ENCODE measurements at places on chromosomes 2 and 18.

- no peak for DNase-seq
Measured at GRCh38 chr2:232538671-232539070, 821 bp upstream of the CHRNG start.

DNA sequence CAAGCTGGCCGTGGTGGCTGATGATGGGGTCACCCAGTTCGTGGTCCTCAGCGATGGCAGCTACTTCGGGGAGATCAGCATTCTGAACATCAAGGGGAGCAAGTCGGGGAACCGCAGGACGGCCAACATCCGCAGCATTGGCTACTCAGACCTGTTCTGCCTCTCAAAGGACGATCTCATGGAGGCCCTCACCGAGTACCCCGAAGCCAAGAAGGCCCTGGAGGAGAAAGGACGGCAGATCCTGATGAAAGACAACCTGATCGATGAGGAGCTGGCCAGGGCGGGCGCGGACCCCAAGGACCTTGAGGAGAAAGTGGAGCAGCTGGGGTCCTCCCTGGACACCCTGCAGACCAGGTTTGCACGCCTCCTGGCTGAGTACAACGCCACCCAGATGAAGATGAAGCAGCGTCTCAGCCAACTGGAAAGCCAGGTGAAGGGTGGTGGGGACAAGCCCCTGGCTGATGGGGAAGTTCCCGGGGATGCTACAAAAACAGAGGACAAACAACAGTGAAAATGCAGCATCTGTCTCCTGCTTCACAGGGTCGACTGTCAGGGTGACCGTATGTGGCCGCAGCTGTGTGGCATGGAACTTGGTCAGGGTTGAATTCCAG, 47.8 kb upstream of the INPP4A start:
- no peak for DNase-seq

DNA sequence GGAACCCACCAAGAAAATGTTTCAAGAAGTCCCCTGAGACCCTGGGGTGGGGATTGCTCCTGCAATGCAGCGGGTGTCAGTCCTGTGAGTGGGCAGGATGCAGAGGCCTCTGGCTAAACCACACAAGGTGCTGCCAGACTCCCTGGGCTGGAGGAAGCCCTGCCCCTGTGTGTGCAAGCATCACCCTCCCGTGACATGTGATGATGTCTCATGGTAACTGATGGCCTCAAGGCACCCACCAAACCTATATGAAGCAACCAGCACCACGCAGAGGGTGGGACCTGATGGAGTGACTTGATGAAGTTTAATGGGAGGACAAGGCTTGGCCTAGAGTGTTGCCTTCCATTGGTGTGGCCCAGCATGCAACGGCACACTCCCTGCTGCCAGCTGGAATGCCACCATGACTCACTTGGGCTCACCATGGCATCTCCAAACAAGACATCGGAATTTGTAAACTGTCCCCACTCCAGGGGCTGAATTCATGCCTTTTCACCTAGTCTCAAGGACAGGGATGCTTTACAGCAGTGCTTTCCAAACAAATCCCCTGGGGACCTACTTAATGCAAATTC, 8.7 kb upstream of the SLC14A1 start:
- DNase-seq: no peak

GRCh38 chr2:212908682-212909435, 242.6 kb downstream of the IKZF2 start:
- no peak for DNase-seq

GRCh38 chr2:147739508-147739907, 105.3 kb upstream of the ACVR2A start:
- no peak for DNase-seq

DNA sequence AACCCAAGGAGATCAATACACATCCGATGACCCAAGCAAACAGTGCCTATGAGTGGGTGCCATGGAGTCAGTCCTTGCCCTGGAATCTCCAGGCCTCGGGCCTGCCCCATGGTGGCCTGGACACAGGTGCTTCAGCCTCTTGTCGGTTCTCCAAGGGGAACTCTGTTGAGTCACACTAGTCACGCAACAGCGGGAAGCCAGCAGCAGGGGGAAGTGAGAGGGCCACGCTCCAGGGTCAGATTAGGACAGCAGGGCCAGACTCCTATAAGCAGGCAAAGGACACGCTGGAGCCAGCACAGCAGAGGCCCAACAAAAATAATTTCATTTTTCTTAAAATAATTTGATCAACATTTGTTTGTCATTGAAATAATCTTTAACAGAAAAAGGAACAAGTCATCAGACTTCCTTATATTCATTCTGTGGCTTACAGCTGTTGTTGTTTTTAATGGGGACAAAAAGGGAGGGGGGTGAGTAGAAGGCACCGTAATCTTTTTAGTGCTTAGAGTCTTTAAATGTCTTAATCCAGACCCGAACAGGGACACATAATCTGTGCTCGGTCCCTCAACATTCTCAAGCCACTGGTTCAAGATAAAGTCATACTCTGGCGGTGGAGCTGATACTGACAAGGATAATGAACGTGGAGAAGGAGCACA, 16.4 kb upstream of the ARMC9 start:
- peak; percentile 89 for DNase-seq

DNA sequence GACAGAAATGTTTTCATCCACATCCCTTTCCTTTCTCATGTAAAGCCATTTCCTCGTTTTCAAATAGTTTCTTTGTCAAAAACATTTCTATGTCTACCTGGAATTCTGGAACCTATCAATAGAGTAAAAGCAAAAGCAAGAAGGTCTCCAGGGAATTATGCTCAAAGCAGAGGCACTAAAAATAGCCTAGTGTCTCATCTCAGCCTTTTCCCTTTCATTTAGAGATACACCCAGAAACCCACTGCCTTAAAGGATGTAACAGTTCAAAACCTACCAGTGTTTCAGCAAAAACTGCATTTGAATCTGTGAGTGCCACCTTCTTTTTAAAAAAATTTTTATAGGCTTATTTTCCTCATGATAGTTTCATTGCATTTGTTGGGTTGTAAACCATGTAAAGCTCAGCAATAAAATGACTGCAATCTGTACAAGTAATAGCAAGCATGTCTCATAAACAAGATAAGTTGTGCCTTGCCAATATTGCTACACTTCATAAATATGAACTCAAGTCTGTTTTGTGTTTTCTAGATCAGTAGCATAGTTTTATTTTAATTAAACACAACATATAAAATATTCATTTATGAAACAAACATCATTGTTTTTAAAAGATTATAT, 927.3 kb upstream of the ACVR2A start:
- DNase-seq: no peak

DNA sequence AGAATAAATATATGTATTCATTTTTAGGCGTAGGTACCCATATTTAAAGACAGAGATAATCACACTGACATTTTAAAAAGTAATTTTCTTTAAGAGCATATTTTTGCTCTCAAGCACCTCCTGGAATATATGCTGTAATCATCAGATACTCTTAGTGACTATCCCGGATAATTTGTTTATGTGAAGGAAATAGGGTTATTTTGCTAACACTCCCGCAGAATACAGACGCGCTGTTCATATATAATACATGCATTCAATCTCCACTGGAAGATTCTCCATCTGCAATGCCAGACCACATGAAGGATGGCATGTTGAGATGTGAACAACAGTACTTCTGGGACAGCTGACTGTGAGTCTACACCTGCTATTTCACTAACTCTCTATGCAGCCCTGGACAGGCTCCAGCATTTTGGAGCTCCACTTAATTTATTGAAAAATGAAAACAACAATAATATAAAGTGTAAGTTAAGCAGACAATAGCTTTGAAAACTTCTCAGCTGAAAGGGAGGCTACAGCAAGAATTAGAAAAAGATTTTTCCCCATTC, 430.6 kb downstream of the TMX3 start:
- no peak for DNase-seq

GRCh38 chr2:126700677-126701076, 44.7 kb downstream of the GYPC start:
- no peak for DNase-seq

DNA sequence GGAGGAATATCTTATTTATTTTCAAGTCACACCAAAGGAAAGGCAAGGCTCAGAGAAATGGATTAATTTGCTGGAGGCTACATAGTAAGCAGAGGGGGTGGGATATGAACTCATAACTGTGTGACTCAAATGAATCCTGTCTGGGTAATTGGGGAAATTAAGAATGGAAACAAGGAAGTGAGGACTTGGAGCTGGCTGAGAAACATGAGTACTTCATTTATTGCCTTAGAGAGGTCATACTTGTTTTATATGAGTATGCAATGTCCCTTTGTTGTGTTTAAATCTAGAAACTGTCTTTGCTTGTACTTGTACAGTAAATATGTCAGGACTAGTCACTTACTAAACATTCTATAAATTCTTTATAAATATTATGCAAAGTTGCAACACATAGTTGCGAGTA, 2166.7 kb upstream of the PIK3C3 start:
- DNase-seq: no peak

DNA sequence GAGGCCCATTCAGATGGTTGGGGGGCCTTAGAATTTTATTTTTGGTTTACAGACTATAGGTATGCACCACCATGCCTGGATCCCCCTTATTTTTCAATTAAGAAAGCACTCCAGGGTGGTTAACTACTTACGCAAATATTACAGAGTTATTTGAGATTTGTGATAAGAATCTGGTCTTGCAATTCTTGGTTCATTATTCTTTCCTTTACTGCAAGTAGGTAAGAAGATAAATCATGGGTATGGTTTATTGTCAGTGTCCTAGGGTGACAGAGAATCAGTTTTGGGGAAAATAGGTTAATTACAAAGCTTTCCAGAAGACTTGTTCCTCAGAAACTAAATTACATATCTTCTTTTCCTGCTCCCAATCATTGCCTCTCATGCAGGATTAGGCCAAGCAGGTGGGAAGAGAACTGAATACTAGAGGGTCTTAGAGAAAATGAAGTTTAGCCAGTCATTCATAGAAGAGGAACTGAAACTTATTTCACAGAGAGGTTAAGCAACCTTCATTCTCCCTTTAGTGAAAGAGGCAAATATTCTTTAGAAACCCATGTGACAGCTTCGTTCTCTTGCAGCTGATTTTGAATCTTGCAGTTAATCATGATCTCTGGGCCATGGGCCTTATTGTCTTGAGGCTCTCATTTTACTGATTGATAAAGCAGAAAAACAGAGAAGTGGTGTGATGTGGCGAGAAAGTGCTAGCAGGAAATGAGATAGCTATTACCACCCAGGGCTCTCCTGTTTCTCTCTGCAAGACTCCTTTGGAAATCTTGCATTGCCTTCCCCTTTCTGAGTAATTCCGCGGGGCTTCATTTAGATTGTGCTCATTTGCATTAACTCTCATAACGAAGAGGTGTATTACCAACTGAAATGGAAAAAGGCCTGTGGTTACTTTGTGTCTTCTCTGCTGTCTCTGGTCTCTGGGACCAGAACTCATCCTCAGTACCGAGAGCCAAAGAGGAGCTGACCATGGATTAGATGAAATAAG, 44.8 kb upstream of the ARHGAP25 start:
- DNase-seq: no peak

- DNase-seq: no peak
Measured at GRCh38 chr18:42275138-42275535, 320.1 kb downstream of the PIK3C3 start.

DNA sequence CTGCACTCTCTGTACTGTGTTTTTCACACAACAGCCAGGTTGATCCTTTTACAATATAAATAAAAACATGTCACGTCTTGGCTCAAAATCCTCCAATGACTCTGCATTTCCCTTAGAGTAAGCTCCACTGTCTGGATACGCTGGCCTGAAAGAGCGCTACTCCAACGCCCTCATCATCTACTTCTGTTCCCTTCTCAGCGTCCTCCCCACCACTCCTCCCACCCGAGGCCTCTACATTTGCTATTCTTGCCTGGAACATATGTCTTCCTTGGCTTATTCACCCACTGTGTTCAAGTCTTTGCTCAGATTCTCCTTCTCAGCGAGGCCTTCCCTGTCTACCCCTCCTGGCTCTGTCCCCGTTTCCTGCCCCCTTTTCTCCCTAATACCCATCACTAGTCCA, 37.6 kb downstream of the EPB41L3 start:
- DNase-seq: no peak

GRCh38 chr2:122203523-122203922, 448.1 kb downstream of the TSN start:
- no peak for DNase-seq

DNA sequence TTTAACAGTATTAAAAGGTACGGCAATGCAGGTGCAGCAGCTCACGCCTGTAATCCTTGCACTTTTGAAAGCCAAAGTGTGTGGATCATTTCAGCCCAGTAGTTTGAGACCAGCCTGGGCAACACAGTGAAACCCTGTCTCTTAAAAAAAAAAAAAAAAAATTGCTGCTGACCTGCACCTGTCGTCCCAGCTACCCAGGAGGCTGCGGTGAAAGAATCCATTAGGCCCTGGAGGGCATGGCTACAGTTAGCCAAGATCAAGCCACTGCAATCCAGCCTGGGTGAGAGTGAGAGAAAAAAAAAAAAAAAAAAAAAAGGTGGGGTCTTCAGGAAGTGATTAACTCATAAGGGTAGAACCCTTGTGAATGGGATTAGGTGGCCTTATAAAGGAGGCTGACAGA, 12.8 kb downstream of the CUL3 start:
- no peak for DNase-seq

DNA sequence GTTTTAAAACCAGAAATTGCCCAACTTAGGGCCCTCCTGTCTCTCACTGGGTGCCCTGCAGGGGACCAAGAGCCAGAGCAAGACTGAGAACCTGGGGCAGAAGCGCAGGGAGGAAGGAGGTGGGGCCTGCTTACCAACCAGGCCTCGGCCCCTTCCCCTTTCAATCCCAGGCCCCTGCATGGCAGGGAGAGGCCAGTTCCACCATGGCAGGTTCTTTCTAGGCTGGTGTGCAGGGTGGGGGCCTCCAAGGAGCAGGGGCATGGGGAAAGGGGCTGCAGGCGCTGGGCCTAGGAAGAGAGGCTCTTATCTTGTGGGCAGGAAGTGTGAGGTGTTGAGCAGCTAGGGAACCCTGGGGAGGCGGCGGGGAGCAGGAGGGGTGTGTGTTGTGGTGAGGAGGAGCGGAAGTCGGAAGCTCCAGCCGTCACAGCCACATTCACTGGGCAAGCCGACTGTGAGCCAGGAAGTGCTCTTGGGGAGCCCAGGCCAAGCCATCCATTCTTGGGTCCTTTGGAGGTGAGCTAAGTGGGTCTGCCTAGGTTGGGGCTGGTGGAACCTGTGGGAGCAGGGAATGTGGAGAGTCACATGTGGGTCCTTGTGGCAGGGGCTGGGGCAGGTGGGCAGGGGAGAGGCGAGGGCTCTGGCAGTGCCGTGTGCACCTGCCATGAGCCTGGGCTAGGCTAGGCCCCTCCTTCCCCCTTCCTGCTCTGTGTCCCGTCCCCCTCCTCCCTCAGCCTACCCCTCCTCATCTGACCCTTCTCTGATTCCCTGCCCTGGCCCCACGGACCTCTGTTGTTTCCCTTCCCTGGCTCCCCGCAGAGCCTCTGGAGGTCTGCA, at the start of gene PSD4:
Gene PSD4, plus strand, starts transcription at position 430 of the 834 bp plus-strand sequence. CDS start 8,486 bp downstream, outside the sequence.
- DNase-seq: no peak

DNA sequence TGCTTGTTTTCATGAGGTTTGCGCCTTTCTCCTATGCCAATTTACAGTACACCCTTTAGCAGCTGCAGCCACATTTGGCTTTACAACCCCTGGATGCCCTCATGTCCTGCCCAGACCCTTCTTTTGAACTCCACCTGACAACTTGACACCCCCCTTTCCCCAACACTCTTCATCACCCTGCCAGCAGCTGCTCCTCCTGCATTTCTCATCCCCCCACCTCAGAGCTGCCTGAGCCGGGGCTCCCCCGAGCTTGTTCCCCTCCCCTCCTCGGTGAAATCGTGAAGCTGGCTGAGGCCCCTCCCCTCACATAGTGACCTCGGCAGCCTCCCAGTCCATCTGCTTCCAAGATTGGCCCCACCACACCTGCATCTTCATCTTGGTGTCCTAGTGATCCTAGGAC, 40.5 kb downstream of the LRRFIP1 start:
- peak; percentile 30 for DNase-seq

GRCh38 chr2:128523457-128523856, 204.8 kb upstream of the HS6ST1 start:
- DNase-seq: no peak

Data from WERI-Rb-1 (cell line).